ENCODE measurements at places on chromosomes 1 and 21.

GRCh38 chr1:151199873-151200581, 1.7 kb downstream of the PIP5K1A start:
- DNase-seq = no peak

GRCh38 chr1:184036517-184036949, 995 bp downstream of the COLGALT2 start:
- no peak for DNase-seq

DNA sequence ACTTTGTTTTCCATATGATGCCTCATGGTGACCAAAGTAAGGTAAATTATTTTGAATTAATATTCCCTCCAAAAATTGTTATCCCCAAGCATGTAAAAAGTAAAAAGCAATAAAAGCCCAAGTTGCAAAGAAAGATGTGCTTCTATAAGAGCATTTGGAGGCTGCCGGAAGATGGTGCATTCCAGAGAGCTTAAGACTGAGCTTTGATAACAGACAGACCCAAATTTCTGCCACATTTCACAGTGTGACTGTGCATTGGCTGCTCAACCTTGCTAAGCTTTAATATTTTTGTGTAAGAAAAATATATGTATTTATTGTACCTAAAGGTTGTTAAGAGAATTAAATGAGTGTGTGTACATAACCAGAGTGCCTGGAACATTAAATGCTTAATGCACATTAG, 67.9 kb downstream of the CYYR1 start:
- no peak for DNase-seq

- no peak for DNase-seq
These were observed 30.5 kb downstream of the CYP4A11 start for GRCh38 chr1:46910790-46911189.

DNA sequence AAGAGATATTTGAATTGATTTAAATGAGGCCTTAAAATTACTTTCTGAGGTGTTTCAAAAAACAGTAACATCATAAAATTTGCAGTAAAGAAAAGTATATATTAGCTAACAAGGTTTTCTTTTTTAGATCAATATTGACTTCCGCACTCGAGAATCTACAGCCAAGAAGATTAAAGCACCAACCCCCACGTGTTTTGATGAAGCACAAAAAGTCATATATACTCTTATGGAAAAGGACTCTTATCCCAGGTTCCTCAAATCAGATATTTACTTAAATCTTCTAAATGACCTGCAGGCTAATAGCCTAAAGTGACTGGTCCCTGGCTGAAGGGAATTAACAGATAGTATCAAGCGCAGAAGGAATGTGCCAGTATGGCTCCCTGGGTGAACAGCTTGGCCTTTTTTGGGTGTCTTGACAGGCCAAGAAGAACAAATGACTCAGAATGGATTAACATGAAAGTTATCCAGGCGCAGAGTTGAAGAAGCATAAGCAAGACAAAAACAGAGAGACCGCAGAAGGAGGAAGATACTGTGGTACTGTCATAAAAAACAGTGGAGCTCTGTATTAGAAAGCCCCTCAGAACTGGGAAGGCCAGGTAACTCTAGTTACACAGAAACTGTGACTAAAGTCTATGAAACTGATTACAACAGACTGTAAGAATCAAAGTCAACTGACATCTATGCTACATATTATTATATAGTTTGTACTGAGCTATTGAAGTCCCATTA, 3.6 kb downstream of the RGS1 start:
- no peak for DNase-seq

DNA sequence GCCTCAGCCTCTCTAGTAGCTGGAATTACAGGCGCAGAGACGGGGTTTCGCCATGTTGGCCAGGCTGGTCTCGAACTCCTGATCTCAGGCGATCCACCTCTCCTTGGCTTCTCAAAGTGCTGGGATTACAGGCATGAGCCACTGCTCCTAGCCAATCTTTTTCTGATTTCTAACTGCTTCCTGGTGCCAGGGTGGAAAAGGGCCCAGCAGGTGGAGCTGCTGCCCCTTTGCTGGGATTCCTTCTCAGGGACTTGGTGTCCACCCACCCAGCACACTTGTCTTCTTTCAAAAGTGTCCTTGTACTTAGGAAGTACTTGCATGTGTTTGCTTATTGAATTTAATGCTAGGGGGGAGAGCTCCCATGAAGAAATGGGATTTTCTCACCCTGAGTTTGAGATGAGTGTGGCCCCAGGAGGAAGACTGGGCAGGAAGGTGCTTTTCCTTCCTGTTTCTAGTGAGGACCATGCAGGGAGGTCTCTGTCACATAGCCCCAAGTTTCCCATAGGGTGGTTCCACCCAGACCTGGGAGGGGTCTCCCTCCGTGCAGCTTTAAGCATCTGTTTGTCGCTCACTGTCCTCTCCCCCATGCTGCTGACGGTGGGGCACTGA, 14.2 kb downstream of the UTP11 start:
- no peak for DNase-seq

DNA sequence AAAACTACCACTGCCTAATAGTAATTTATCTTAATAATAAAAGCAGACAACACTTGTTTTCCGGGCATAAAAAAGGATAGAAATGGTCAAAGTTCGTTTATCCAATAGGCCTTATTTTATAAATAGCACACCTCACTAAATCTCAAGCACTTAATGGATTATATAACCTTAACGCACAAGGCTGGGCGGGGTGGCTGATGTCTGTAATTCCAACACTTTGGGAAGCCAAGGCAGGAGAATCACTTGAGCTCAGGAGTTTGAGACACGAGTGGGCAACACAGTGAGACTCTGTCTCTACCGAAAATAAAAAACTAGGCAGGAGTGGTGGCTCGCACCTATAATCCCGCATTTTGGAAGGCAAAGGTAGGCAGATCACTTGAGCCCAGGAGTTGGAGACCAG, 12.4 kb downstream of the EIF4G3 start:
- DNase-seq = no peak

DNA sequence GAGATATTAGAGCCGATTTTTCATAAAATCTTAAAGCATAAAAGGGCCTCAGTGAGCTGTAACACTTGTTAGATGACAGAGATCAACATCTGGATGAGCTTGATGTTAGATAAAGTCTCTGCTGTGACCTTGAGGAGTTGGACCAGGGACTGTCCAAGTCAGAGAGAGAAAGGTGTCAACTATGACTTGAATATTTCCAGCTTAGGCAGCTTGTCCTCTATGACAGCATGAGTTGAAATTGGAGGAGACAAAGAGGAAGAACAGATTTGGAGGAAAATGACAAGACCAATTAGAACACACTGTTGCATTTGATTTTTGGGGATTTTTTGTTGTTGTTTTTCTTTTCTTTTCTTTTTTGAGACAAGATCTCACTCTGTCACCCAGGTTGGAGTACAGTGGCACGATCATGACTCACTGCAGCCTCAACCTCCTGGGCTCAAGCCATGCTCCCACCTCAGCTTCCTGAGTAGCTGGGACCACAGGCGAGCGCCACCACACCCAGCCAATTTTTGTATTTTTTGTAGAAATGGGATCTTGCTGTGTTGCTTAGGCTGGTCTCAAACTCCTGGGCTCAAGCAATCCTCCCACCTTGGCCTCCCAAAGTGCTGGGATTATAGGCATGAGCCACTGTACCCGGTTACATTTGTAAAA, 35.3 kb upstream of the CLIC4 start:
- no peak for DNase-seq

DNA sequence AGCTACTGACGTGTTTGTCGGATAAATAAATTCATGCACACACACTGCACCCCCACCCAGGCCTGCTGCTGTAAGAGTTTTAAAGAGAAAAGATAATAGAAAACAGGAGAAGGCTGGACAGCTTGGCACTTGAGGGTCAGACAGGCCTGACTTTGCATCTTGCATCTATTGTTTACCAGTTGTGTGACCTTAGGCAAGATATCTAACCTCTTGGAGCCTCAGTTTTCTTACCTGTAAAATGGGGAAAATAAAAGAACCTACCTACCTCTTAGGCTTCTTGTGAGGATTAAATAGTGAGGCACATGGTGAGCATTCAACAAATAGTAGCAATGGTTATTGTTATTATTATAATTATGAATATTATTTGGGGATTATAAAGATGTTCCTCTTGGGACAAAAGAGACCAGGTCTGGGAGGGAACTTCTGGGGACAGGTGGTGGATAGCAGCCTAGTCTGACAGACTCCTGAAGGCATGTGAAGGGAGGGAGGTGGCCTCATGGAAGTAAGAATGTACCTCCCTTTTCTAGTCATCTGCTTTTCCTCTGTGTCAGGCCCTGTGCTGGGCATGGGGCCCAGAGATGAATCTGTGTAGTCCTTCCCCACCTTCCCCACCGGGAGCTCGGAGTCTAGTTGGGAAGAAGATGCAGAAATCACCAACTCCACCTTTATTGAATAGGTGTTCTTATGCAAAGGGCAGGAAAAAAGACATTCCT, 18.3 kb upstream of the EPB41 start:
- no peak for DNase-seq

- DNase-seq = no peak
These were observed 575 bp downstream of the TRIM67 start for GRCh38 chr1:231162297-231162969.

- DNase-seq = no peak
These were observed 2.3 kb downstream of the RSBN1 start for GRCh38 chr1:113809670-113810602.

GRCh38 chr1:46449223-46450159, 40.1 kb upstream of the DMBX1 start:
- no peak for DNase-seq

DNA sequence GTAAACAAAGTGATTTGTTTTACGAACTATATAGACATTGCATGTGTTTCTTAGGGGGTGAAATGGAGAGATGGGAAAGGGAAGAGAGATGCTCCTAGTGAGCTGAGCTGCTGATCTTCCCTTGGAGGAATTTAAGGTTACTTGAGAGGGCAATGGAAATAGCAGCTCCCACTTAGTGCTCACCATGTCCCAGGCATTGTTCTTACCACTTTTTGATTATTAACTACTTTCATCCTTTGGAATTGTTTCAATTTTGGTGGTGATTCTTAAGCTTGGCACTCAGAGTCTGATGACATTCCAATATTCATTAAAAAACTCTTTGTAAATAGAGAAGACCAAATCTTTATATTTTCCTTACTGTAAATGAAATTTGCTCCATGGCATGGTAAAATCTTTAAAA, 124.9 kb downstream of the ITSN1 start:
- no peak for DNase-seq

DNA sequence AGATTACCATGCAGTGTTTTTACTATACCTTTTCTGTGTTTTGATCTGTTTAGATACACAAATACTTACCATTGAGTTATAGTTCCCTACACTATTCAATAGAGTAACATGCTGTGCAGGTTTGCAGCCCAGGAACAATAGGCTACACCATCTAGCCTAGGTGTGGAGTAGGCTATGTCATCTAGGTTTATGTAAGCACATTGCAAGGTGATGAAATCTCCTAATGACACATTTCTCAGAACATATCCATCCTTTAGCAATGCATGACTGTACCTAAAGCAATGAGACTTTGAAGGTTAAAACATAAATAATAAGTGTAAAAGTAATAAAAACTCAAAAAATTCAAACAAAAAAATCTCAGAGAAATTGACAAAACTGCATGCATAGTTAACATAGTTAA, 358.6 kb downstream of the USH2A start:
- no peak for DNase-seq

GRCh38 chr1:34162852-34163766, 1.9 kb downstream of the CSMD2 start:
- DNase-seq = peak; percentile 39

GRCh38 chr1:115356356-115356755, 18.3 kb upstream of the NGF start:
- DNase-seq = no peak

DNA sequence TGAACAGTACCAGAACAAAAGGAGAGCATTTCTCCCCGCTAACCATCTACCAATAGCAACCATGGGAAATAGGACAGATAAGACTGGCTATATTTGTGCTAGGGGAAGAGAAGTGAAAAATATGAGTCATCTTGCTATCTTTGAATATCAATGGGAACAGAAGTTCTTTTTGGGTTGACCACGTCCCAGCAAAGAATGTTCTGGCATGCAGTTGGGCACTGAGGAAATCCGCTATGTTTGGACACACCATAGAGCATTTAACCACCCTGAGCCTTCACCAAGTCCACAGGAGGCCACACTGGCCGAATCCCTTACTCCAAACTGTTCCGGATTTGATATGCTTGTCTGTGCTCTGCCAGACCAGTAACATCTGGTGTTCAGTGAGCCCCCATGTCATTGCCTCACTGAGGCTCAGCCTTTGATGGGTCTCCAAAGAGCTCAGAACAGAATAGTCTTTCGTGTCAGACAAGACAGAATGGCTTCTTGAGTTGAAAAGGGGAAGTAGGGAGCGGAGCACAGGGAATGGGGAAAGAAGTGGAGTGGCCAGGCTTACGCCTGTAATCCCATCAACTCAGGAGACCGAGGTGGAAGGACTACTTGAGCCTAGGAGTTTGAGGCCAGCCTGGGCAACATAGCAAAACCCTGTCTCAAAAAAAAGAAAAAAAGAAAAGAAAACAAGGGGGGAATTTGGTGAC, 81.4 kb downstream of the SMYD2 start:
- no peak for DNase-seq

DNA sequence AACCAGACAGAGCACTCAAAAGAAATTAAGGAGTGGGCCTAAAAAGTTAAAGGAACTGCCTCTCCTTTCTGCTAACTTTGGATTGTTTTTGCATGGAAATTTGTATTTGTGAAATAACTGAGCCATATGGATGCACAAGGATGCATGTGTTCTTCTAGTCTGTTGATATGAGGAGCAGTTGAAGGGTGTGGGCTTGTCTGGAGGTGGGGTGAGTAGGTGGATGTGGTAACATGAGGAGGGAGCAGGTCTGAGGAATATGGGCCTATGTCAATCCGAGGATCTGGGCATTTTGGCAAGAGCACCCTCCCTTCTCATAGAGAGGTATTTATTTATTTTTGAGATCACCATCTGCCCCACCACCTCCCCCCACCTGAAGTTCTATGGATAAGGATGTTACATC, 13.4 kb downstream of the CACNA1E start:
- no peak for DNase-seq

- DNase-seq = no peak
These were observed 96.8 kb upstream of the C1orf21 start for GRCh38 chr1:184289825-184290550.

- no peak for DNase-seq
These were observed 32.1 kb upstream of the PAXBP1 start for GRCh38 chr21:32803651-32804050.

Measured in GM18507 (cell line).